Suppressor macrophage treated with lipopolysaccharide for 1 hour (primary cell): ENCODE measurements at places on chromosomes 16 and 17.
A peak's percentile ranks its signal among the peaks of the same experiment; 100 is the strongest.

DNA sequence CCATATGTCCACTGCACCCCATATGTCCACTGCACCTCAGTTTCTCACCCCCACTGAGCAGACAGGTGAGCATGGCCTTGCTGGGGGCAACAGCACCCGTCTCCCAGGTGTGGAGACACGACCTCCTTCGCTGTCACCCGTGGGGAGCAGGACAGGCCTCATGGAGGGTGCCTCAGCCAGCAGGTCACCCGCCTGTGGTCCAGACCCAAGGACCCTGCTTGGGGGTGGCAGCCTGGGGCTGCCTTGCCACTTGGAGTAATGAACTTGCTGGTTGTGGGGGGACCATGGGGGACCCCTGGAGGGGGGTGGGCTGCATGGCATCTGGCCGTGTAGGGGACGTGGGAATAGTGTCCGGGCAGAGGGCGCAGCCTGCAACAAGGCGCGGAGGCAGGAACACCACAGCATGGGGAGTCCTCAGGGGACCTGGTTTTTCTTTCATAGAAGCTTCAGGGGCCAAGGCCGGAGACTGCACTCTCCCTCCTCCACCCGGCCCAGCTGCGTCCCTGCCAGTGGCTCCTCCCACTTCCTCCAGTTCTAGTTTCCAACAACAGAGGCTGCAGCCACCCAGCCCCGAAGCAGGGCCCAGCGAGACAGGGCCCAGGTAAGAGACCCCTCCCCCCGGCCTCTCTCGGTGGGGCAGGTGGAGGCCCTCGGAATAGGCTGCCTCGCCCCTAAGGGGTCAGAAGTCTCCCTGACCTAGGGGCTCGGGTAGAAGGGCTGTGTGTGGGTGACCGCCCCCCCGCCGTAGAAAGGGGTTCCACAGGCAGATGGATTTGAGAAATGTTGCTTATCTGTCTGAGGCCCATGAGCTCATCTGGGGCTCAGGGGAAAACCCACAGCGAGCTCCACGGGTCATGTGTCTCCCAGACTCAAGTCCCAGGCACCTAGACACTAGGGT lies at the start of gene NHLRC4:
NHLRC4 (plus strand) TSS at position 531 of the 898 bp plus-strand sequence. CDS start 1,043 bp downstream, outside the sequence.
- DNase-seq: peak; percentile 68

GRCh38 chr17:72165867-72166439 lies 45.1 kb downstream of the SOX9 start:
- no peak for DNase-seq

DNA sequence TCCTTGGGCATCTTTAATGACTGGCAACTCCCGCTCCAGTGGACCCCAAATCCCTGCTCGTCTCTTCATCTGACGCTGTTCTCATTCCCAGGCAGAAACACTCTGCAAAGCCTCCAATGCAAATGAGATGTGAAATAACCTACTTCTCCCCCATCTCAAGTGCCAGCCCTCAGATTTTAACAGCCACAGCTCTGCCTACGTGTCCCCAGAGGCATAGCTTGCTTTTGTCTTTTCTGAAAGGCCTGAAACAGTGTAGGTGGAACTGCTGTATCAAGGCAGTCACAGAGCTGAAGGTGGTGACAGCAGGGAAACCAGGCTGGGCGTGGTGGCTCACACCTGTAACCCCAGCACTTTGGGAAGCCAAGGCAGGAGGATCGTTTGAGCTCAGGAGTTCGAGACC lies 14.7 kb downstream of the RPH3AL start:
- DNase-seq: no peak

DNA sequence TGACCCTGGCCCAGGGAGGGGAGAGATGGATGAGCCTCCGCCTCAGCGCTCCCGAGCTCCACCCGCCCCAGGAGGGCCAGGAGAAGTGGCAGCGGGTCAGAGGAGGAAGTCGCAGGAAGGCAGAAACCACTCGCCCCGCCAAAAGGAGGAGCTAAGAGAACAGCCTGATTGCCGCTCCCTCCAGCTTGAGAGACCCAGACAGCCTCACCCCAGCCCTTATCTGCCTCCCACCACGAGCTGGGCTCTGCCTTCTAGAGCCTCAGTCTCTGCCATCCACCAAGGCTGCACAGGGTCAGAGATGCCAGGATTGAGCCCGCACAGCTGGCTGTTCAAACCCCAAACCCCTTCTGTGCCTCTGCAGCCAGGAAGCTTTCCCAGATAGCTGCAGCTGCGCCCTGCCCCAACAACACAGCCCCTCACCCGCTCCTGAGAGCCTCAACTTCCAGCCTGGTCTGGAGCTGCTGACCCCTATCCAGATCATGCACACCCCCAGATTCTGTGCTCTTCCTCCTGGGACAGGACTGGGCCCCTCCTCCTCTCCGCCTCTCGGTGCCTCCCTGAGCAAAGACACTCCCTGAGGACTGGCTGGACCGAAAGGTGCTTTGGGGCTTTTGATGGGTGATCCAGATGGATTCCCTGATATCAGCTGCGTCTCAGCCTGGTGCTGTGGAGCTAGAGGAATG lies 1.0 kb upstream of the ATP2A3 start:
- DNase-seq: peak; percentile 84

GRCh38 chr17:8869114-8869815 lies 1.8 kb upstream of the PIK3R6 start:
- peak; percentile 60 for DNase-seq

DNA sequence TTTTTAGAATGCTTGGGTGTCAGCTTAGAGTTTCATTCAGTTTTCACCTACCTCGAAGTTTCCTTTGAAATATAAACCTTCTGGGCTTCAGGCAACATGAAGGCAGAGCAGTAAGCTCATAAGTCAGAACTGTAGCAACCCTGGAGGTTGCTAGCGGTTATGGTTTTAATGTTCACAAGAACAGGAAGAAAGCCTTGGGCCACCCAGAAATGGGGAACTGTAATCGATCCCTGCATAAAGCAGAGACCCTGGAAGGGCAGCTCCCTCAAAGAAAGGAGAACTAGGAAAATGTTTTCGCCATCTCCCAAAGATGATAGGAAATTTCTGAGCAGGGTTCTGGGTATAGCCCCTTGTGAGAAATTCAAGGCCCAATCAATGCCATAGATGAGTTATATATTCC lies 47.8 kb upstream of the RASL10B start:
- DNase-seq: peak; percentile 55

- DNase-seq: peak; percentile 21
Observed at GRCh38 chr16:89687092-89687940, 827 bp downstream of the CDK10 start.

DNA sequence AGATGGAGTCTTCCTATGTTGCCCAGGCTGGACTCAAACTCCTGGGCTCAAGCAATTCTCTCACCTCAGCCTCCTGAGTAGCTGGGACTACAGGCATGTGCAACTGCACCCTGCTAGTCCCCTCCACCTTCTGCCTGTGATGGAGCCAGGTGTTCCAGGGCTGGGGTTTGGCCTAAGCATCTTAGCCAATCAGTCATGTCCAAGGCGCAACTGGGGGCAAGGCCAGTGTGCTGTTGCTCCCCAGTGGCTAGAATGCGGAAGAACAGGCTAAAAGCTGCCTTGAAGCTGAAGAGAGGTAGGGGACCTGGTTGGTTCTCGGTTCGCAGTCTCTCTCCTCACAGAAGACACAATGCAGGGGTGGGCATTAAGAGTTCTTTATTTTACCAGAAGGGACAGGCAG lies 18.6 kb downstream of the FLOT2 start:
- DNase-seq: no peak

DNA sequence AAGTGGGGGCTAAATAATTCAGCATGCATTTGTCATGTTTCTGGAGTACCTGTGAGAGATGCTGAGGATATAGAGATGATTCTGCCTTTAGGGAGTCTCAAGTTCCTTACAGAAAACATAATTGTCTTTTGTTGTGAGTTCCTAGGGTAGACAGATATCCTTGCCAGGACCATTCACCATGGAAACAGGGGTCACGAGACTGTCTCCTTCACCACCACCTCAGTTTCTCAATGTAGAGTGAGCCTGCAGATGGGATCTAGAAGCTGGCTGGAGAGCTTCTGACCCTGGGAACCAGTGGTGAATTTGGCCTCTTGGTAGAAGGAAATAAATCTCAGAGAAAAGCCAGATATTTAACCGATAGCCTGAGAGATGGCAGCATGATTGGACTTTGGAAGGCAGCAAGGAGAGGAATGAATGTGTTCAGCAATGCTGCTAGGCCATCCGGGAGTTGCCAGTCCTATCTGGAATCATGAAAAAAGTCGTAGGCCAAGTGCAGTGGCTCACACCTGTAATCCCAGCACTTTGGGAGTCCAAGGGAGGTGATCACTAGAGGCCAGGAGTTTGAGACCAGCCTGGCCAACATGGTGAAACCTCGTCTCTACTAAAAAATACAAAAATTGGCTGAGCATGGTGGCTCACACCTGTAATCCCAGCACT lies 7.4 kb upstream of the HDAC5 start:
- no peak for DNase-seq

- DNase-seq: no peak
Observed at GRCh38 chr16:22765479-22765878, 48.5 kb upstream of the HS3ST2 start.

DNA sequence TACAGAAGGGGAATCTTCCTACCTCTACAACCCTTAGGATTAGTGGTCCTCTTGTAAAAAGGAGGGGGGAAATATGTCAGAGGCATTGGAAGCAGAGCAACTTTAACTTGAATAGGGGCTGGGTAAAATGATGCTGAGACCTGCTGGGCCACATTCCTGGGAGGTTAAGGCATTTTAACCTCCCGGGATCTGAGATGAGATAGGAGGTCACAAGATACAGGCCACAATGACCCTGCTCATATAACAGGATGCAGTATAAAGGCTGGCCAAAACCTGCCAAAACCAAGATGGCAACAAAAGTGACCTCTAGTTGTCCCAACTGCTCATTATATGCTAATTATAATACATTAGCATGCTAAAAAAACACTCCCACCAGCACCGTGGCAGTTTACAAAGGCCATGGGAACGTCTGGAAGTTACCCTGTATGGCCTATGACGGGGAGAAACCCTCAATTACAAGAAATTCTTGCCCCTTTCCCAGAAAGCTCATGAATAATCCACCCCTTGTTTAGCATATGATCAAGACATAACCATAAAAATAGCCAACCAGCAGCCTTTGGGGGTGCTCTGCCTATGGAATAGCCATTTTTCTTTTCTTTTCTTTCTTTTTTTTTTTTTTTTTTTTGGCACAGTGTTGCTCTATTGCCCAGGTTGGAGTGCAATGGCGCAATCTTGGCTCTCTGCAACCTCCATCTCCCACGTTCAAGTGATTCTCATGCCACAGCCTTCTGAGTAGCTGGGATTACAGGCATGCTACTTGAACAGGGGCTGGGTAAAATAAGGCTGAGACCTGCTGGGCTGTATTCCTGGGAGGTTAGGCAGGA lies 6.2 kb upstream of the C1QTNF1 start:
- no peak for DNase-seq

GRCh38 chr16:55773859-55774549 lies 58.9 kb downstream of the CES1 start:
- no peak for DNase-seq

DNA sequence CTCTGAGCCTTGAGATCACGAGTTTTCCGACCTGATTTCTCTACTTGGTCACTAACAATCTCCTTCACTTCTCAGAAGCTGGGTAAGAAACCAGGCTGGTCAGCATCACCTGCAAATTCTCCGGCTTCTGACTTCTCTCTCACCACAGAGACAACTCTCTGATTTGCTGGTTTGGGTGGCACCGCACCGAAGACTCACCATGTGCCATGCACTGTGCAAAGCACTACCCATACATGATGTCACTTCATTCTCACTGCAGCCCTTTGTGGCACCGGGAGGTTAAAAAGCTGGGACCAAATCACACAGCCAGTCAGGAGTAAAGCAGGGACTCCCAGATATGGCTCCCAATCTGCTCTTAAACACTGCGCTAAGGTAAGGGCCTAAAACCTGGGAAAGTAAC lies 647 bp downstream of the VAC14 start:
- DNase-seq: peak; percentile 45

DNA sequence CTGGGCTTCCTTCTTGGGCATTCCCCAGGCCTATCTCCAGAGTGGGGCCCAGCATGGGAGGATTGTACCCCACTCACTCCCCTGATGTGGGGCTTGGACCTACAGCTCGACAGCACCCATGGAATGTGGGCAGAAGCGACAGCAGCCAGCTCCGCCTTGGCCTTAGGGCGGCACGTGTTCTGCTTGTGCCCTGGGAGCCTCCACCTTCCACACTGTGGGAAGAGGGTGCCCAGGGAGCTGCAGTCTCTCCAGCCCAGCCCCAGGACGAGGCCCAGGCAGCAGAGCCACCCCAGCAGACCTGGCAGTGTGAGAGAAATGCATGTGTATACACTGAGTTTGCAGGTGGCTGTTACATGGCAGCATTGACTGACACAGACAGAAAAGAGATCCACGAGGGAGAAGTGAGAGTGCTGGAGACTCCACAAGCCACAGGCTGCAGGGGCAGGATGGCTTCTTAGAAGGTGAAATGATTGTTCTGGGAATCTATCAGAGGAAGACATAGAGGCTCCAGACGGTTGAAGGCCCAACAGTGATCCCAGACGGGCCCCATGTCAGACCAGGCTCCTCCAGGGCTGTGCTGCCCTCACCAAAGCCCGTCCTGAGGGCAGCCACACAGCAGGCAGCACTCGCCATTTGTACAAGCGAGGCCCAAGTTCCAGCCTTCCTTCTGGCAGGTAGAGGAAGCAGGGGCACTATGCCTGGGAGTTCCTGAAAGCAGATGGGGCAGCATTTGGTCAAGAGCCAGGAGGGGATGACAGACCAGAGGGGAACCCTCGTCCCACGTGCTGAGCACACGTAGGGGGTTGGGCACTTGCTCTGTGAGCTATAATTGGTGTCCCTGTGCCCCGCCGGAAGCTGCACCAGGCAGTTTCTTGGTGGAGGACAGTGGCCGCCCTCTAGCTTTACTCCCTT lies 2.8 kb upstream of the DNASE1 start:
- DNase-seq: no peak

- DNase-seq: peak; percentile 52
Observed at GRCh38 chr17:66636111-66636510, 198.8 kb upstream of the CACNG5 start.

- no peak for DNase-seq
Observed at GRCh38 chr16:88360999-88361398, 21.8 kb upstream of the ZNF469 start.

GRCh38 chr17:78184868-78185267 lies 2.0 kb downstream of the TK1 start:
- no peak for DNase-seq

GRCh38 chr17:56735842-56736241 lies 97.9 kb downstream of the C17orf67 start:
- DNase-seq: no peak

DNA sequence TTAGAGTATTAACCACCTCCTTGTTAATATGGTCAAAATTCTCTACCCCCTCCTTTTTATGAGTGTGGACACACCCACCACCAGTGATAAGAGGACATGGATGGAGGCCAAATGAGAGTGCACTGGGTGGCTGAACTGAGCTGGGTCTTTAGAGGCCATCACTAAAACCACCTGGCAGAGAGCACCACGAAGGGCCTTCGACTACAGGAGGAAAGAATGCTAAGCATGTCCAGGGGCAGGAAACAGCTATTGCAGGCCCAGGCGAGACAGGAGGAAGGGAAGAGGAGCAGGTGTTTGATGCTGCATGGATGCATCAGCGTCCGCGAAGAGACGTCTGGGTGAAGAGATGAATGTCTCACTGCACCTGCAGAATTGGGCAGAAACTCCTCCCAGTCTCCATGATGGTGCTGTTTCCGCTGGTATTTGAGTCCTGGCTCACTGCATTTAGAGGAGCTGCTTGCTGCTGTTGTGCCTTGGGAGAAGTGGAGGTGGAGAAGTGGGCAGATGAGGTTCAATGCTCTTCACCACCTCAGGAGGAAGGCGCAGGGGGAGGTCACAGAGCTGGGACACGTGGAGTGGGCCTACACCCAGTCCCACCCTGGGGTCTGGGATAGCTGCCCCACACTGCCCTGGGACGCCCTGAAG lies 33.2 kb downstream of the SPHK1 start:
- DNase-seq: no peak

- no peak for DNase-seq
Observed at GRCh38 chr16:84820305-84820684, 510 bp downstream of the CRISPLD2 start.

- DNase-seq: no peak
Observed at GRCh38 chr17:40910441-40910841, 25.4 kb upstream of the KRT20 start.
